ENCODE measurements at places on chromosomes 16 and 17.

- no peak for DNase-seq
These were observed 351.7 kb downstream of the FOXL1 start for GRCh38 chr16:86930001-86930400.

GRCh38 chr17:59754552-59754951 lies 47.1 kb downstream of the VMP1 start:
- no peak for DNase-seq

DNA sequence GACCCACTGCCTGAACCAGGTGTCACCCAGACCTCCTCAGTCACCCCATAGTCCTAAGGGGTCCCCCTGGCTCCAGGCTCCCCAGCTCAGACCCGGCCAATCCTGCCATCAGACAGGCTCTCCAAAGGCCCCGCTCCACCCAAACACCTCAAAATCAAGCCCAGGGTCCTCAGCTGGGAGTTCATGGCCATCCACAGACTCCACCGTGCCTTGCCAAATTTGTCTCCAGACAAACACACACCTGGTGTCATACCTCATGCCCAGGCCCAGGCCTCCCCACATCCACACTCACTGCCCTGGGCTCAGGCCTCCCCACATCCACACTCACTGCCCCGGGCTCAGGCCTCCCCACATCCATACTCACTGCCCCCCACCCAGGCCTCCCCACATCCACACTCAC lies 12.5 kb downstream of the RPH3AL start:
- DNase-seq, result no peak

- no peak for DNase-seq
These were observed 13.5 kb downstream of the CEP295NL start for GRCh38 chr17:78889531-78889930.

DNA sequence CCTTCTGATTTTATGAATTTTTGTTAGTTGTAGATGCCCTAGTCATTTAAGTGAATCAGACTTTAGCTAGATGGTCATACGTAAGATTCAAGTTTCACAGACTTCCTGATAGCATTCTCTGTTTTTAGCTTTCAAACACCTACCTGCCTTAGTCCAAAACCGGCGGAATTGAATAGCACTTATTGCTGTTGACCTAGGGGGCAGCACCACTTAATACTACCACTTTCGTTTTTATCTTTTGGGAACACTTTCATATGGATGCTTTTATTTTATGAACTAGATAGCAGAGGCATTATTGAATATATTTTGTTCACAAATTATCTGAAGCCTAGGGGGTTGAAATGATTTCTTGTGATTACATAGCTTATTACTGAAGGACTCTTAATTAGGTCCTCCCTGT lies 31.5 kb downstream of the TADA2A start:
- no peak for DNase-seq

- DNase-seq, result peak; percentile 96
These were observed 12.2 kb upstream of the CBX4 start for GRCh38 chr17:79851461-79851817.

GRCh38 chr17:68783861-68784260 lies 171.3 kb downstream of the ABCA8 start:
- no peak for DNase-seq
